ENCODE measurements at places on chromosomes 6 and 20.

GRCh38 chr6:15327271-15327670 lies 81.4 kb downstream of the JARID2 start:
- no peak for DNase-seq

DNA sequence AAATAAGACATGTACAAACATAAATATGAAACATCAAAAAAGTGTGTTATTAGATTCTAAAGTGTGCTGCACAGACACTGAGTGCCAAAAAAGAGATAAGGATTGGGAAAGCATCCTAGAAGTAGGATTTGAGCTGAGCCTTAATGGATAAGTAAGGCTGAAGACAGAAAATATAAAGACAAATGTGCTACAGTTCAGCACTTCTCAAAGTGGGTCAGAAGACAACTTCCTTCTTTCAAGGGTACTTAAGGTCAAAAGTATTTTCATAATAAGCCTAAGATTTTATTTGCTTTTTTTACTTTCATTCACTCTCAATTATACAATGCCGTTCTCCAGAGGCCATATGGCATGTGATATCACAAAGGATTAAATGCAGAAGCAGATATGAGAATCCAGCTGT lies 16.8 kb downstream of the USP45 start:
- DNase-seq, result no peak

DNA sequence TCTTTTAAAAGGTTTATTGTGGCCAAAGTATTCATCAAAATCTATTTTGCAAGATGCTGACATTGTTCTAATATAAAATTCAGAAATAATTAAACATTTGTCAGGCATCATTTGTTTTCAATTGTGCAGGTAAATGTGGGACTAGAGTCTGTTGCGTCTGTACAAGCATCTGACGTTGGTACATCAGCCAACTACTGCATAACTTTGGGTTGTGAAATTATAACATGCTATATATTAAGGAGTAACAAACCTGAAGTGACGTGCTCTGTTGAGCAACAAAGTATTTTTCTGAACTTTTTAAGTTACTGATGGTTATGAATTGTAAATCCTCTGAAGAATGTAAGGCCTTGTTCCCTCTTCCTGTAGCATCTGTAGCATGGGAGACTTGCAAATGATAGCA lies 66.0 kb downstream of the RNF182 start:
- DNase-seq, result no peak

DNA sequence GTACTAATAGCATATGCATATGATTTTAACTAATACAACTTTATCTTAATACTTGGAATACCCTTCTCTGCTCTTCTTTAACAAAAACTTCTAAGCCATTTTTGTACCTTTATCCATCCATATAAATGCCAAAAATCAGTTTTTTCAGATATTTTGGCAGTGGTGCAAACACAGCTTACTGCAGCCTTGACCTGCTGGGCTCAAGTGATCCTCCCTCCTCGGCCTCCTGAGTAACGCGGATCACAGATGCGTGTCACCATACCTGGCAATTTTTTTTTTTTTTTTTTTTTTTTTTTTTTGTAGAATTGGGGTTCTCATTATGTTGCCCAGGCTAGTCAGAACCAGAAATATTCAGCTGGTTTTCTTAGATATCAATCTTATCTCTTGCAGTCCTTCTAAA lies 54.1 kb upstream of the SMIM29 start:
- no peak for DNase-seq

DNA sequence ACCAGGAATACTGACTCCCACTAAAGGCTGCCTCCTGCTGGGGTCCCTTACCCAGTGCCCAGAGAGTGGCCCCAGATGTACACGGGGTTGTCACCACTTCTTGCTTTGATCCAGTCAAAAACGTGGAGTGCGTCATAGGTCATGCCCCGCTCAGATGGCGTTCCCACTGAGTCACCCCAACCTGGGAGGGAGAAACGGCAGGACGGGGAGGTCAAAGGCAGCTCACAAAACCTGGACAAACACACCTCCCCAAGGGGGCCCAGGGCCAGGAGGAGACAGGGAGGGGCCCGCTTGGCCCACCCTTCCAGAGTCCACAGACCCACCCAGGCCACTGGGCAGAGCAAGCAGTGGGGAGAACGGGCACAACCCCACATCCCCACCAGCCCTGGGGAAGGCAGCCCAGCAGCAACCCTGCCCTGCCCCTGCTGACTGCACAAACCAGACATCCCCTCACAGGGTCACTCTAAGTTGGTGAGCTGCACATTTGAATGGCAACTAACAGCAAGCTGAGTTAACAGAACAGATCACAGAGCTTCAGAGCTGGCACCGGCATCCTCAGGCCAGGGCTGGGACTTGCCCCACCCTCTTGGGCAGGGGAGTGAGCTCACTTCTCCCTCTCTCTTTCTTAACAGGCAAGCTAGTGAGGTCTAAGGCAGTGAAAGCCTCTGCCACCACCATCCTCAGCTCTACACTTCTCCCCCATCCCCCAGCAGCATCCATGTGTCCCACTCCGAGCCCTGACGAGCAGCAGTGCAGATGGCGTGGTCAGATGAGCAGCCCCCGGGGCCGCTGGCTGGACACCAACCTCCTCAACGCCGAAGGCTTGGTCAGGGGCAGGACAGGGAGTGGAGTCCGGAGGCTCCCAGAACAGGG lies 61.7 kb downstream of the PYGB start:
- no peak for DNase-seq

- DNase-seq, result no peak
Measured at GRCh38 chr6:41682497-41683272, 44.4 kb downstream of the MDFI start.

DNA sequence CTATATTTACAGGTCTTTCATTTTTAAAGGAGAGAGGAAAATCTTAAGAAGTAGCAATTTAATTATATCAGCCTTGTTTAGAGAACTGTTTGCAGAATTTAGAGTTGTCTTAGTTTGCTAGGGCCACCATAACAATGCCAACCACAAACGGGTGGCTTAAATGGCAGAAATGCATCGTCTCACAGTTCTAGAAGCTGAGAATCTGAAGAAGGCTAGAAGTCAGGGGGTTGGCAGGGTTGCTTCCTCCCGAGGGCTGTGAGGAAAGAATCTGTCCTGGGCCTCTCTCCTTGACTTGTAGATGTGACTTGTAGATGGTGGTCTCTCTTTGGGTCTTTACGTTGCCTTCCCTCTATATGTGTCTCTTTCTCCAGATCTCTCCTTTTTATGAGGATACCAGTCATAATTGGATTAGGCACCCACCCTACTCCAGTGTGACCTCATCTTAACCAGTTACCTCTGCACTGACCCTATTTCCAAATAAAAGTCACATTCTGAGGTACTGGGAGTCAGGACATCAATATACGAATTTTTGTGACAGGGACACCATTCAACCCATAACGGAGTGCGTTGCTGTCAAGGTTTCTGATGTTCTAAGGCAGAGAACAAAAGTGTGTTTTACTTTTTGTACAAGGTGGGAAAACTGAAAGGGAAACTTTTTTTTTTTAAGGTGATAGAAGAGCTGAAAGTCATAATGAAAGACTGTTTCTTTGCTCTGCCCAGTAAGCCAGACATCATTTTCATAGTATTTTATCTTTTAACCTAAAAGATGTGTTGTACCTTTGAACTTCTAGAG lies 84.4 kb downstream of the SAMD3 start:
- DNase-seq, result no peak

GRCh38 chr6:51678905-51679620 lies 408.4 kb downstream of the PKHD1 start:
- DNase-seq, result no peak

- DNase-seq, result no peak
Measured at GRCh38 chr20:43947316-43947710, 32.7 kb downstream of the TOX2 start.

DNA sequence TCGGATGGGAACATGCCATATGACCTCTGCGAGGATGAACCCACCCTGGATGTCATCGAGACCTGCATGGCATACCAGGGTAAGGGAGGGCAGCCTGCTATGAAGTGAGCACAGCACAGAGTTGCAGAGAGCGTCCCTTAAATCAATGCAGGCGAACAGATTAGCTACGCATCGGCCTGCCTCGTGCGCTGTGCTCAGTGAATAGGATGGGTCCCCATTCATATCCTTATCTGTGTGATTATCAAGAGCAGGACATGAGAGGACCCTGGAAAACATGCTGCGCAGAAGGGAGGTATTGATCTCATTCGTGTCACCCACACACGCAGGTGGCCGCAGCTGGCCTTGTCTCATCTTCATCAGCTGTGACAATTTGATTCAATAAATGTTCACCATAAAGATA lies 25.6 kb upstream of the FAM83D start:
- DNase-seq, result no peak

DNA sequence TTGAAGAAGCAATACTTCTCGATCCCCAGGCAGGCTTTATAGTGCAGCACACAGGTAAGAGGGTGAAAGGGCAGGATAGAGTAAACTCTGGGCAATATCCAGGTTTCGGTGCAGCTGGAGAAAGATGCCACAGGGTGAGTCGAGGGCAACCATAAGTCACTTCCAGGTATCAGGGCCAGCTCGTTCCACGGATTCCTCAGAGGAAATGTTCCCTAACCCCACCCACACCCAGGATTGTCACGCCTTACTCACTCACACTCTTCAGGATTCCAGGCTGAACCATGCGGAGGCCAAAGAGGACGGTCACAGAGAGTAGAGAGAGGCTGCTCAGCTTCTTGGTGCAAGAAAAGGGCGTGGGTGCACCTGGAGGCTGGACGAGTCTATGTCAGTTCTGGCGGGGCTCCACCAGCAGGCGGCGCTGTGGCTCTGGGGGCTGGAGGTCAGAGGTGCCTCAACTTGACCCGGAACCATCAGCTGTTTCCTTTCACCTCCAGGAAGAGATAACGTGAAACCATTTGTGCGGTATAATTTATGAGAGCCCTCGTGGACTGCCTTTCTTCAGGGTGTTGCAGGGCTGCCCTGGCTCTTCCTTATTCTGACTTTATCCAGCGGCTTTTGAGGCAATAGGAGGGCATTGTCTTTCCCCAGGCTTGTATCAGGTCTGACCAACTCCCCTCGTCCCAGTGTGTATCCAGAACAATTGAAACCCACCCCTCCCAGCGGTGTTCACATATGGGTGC lies 14.5 kb upstream of the WFDC12 start:
- DNase-seq, result no peak

GRCh38 chr6:29005183-29005885 lies at the start of gene ZNF311:
ZNF311 (minus strand) TSS chr6:29005315; CDS start chr6:29003954, 1,361 bp downstream.
- no peak for DNase-seq

DNA sequence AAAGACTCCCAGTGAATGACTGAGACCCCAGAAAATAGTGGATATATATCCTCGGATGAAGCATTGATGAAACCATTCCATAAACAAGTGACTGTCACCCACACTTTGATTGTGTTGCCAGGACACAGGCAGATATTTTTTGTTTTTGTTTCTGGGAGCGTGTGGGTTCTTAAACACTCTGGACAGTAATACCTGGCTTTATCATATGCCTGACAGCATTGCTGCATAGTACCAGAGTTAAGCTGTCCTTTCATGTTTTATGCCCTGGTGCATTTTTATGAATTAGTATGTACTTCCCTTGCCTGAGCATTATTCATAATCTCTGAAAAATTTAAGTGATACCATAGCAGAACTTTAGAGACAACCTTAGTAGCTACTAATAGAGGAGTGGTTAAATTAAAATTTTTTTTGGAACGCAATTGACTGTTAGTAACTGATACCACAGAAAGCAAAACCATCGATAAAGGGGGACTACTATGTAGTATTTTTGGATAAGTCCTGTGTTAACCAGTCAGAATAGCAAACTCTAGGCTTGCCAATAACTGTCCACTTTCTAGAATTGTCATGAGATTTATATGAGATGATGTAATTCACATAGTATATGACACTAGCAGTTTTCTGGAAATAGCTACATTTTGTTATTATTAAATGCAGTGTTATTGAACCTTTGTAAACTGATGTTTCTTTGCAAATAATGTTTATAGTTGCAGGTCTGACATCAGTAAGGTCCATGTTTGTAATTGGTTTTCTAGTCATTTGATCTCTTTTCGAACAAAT lies 30.4 kb downstream of the SENP6 start:
- no peak for DNase-seq

DNA sequence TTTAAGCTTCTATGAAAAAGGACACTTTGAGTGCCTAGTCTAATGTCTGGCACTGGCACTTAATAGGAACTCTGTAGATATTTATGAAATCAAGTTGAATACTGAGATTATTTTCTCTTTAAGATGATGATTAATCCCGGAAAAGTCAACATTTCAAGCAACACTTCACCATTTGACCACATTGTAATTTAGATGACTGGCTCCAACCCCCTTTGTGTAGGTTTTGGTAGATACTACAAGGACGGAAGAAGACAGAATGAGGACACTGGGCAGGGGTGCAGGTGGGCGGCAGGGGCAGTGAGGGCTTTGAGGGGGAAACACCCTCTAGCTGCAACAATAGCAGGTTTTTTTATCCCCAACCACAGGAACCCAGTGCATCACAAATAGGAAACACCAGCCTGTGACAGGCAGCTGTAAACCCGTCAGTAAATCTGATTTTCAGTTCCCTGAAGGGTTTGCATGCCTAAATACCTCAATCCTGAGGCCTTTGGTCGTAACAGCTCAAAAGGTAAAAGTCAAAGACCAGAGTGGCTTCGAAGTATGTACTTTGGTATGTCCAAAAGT lies 4.6 kb downstream of the DTNBP1 start:
- DNase-seq, result no peak

DNA sequence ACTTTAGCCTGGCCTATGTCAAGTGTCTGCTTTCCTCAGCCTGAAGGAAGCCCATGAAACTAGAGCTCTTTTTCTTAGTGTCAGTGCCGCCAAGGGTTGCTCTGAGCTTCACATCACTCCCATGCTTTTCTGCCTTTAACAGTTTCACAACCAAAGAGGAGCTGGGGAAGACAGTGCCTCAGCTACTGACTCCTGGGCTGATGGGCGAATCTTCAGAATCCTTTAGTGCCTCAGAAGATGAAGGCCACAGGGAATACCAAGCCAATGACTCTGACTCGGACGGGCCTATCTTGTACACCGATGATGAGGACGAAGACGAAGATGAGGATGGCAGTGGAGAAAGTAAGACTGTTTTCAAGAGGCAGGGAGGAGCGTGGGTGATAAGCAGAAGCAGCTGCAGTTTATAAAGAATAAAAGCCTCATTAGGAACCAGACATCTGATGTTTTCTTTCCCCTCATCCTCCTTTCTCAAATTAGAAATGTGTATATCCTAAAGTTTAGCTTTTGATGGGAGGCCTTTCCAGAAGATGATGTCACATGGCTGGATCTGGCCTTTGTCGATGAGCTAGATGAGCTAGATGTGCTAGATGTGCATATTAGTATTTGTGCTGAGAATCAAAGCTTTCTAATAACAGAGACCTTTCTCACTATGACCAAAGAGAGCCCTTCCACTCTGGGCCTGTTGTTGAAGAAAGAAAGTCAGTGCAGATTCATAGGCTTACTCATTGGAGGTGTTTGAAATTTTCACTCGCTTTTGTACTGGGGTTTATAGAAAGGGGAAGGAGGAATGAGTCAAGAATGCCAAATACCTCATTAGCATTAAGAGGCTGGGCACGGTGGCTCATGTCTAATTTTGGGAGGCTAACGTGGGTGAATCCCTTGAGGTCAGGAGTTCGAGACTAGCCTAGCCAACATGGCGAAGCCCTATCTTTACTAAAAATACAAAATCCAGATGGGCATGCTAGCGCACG lies 70.7 kb upstream of the LTV1 start:
- DNase-seq, result no peak

- no peak for DNase-seq
Measured at GRCh38 chr6:34928220-34928619, 39.2 kb downstream of the ANKS1A start.
